ENCODE measurements at places on chromosomes 11 and 22.

DNA sequence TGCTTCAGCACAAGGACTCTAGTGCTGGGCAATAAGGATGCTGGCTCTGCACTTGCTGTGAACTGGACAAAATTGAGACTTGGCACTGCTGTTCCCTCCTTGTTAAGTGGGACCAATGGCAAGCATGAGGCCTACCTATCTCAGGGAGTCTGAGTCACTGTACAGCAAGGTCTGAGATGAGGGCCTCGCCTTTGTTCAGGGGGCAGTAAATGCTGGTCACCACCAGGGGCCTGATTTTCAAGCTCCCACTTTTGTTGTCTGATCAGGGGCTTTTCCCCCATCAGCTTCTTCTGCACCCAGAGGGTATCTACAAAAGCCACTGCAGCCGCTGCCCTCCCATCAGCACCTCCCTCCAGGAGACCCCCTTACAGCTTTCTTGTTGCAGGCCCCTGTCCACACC is 22.8 kb downstream of the DHCR7 start:
- no peak for DNase-seq

DNA sequence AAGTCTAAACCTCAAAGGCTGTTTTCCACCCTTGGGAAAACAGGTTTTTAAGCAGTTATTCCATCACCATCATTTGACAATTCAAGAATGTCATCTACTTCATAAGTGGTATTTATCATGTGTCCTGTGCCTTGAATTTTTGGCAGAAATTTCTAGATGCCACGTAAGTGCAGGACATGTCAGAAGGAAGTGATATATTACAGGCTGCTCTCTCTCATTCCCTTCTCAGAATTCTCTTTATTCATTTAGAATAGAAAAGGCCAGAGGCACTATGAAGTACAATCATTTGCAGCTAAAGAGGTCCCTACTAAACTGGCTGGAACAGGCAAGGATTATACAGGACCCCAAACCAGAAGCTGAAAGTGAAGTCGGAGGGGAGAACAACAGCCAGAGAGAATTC is 11.9 kb downstream of the RBFOX2 start:
- no peak for DNase-seq

GRCh38 chr22:24289114-24289513 is 18.5 kb downstream of the SPECC1L start:
- no peak for DNase-seq

DNA sequence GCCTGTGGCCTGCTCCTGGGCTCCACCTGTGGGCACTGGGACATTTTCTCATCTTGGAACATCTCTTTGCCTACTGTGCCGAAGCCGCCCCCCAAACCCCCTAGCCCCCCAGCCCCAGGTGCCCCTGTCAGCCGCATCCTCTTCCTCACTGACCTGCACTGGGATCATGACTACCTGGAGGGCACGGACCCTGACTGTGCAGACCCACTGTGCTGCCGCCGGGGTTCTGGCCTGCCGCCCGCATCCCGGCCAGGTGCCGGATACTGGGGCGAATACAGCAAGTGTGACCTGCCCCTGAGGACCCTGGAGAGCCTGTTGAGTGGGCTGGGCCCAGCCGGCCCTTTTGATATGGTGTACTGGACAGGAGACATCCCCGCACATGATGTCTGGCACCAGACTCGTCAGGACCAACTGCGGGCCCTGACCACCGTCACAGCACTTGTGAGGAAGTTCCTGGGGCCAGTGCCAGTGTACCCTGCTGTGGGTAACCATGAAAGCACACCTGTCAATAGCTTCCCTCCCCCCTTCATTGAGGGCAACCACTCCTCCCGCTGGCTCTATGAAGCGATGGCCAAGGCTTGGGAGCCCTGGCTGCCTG is 1.4 kb downstream of the SMPD1 start:
- no peak for DNase-seq

- no peak for DNase-seq
Observed at GRCh38 chr11:64996710-64997380, at the start of gene BATF2. Gene BATF2 (minus strand): TSS chr11:64996971. CDS start chr11:64996914, 57 bp downstream.

GRCh38 chr22:23912293-23912903 is 18.2 kb downstream of the MIF start:
- no peak for DNase-seq

DNA sequence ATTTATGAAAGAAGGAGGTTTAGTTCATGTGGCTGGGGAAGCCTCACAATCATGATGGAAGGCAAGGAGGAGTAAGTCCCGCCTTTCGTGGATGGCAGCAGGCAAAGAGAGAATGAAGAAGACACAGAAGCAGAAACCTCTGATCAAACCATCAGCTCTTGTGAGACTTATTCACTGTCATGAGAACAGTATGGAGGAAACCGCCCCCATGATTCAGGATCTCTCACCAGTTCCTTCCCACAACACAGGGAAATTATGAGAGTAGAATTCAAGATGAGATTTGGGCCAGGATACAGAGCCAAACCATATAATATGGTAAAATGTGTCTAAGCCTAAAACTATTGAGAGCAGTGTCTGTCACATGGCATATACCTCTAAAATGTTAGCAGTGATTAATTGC is 503.8 kb upstream of the CCDC179 start:
- no peak for DNase-seq

DNA sequence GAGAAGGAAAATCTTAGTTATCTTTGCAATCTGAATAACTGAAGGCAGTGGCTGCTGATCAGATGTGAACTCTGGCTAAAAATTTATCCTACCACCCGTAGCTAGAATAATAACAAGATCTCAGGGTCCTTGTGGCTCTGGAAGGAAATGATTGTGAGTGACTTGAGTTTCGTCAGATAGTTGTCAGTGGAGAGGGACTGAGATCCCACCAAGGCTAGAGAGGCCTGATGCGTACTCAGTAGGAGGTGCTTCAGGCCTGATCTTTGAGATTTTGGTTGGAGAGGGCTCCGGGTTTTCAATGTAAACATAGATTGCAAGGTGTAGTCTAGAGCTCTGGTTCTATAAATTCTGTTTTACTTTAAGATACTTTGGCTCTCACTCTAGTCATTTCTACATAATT is 1.4 kb downstream of the MADD start:
- no peak for DNase-seq

GRCh38 chr11:130397780-130398179 is 30.6 kb downstream of the ADAMTS8 start:
- no peak for DNase-seq

- no peak for DNase-seq
Observed at GRCh38 chr11:131299598-131300438, 70.6 kb upstream of the NTM start.

- no peak for DNase-seq
Observed at GRCh38 chr11:44992181-44992582, 41.5 kb upstream of the TP53I11 start.

DNA sequence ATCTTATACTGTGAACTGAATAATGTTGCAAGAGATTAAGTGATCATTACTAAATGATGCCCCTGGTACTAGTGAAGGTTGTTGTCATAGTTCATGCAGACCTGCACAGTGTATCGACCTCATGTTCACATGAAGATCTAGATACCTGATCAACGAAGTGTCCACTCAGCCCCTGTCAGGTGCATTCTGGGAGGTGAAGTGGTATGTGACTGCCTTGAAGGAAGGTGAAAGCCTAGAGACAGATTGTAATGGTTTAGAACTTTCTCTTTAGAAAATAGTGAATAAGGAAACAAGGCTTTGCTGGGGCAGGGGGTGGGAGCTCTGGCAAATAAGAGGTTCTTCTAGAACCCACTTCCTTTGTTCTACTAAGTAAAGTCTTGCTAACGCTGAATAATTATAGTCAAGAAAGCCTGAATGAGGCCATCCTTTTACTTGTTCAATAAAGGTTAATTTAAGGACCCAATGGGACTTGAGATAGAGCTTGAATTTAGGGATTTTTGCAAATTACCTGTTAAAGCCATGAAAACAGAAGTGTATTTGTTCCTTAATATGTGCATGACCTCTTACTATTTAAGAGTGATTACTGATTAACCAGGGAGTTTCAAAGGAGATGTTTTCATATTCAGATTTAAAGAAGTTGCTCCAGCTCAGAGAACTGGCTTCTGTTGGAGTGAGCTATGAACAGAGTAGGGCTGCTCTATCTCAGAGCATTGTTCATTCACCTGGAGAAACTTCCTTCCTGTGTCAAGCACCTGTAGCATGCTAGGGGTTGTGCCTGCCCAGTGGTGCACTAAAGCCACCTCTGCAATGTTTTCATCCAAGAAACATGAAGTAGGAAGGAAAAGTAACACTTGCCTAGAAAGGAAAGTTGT is 45.3 kb downstream of the C22orf31 start:
- DNase-seq: no peak

All from non-pigmented ciliary epithelial cell (primary cell).